M059J (cell line): ENCODE measurements at places on chromosomes 12 and 14. TPM values are rescaled to one million over a fixed set of nuclear protein-coding genes. Genes with fewer than 3 reads are reported as not detected.

Gene NR1H4
- 0.10 and 0.20 TPM in 2 replicates for total RNA-seq

Gene ADCY4
- total RNA-seq, result not detected in 2 replicates

Gene IFNG
- total RNA-seq, result not detected in 2 replicates

Gene RD3L
- total RNA-seq, result not detected in 2 replicates

- peak; percentile 92 for DNase-seq
Observed at GRCh38 chr12:19799216-19799615, 359.9 kb downstream of the AEBP2 start.

DNA sequence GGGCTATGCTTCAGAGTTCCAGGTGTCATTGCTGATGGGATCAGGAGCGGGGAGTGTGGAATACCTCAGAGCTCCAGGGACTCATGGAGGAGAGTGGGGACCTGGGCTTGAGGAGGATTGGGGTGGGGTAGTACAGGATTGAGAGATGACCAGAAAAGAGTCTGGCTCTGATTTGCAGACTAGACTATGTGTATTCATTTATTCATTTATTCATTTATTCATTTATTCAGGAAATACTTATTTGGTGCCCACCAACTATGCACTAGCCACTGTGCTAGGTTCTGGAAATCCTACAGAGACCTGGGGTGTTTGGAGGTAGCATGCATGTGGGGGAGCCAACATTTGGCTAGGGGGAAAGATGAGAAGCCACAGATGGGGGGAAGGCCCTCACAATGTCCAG lies 871 bp upstream of the KRT83 start:
- no peak for DNase-seq

- DNase-seq, result no peak
Observed at GRCh38 chr12:90611048-90611447, 343.9 kb downstream of the CCER1 start.

DNA sequence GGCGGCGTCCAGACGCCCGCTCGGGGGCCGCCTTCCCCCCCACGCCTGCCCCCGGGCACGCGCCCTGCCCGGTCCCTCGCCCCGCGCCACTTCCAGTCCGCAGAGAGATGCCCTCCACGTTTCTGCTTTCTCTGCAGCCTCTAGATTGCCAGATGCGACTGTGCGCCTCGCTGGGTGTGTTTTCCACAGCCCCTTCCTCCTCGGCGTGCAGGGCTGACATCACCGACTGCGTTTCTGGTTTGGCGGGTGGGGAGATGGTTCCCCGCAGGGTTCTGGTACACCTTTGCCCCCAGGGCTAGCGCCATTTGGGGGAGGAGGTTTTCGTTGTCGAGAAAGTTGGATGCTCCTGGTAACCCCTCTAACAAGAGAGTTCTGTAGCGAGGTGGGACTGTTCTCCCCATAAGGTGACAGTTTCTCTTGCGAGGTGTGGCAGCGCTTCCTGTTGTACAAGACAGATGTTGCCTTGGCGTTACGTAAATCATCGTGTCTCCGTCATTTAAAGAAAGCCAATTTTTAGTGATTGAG lies 1.5 kb downstream of the CALM1 start:
- no peak for DNase-seq

GRCh38 chr12:11676052-11676451 lies 26.6 kb downstream of the ETV6 start:
- no peak for DNase-seq
